ENCODE measurements at places on chromosomes 5 and 9.

- no peak for DNase-seq
Observed at GRCh38 chr5:137273511-137273910, 225.6 kb downstream of the SPOCK1 start.

GRCh38 chr5:19067741-19068140 lies 920.3 kb downstream of the CDH18 start:
- no peak for DNase-seq

GRCh38 chr9:7286101-7286500 lies 513.5 kb downstream of the DMAC1 start:
- DNase-seq: no peak

DNA sequence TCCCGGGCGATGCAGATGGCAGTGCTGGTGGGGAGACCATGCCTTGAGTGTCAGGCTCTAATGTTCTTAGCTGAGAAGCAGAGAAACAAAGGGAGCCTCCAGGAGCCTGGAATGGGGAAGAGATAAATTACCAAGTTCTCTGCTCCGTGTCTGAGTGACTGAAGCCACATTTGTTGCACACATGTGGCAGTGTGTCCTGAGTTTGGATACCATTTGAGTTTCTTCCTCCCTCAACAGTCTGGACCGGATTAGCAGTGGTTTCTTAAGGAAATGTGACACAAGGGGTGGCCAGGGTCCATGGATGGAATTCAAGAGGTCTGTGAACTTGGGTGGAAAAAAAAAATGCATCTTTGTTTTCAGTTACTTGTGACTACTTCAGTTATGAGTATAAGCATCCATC lies 50.7 kb upstream of the GARNL3 start:
- no peak for DNase-seq

- DNase-seq: peak; percentile 58
Observed at GRCh38 chr9:135602789-135603481, 36.4 kb downstream of the GLT6D1 start.

GRCh38 chr9:106526716-106527204 lies 336.2 kb upstream of the ZNF462 start:
- DNase-seq: no peak

DNA sequence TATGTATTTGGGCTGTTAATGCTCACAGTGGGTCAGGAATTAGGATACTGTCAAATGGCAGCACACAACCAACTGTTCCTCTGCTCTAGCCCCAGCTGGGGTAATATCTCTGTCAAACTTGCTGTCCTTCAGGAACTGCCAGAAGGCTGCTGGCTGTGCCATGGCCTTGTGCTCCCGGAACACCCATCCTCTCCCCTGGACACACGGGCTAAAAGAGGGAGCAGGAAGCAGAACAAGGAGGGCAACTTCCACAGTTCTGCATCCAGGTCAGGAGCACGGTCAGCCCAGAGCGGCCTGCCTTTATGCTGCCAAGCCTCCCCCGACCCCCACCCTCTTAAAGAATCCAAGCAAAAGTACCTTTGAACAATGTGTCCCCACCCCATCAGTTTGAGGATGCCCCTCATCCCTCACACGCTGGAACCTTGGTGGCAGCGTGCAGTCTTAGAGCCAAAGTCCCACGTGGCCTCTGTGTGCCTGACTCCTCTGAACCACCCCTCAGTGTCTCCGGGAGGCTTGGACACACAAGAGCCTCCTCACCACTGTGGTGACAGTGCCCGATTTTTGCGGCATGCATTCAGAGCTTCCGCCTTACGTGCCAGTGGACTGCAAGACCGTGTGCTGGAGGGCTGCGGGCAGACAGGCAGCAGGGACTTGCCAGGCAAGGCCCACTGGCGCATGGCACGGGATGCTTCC lies 60.8 kb downstream of the PSMB7 start:
- no peak for DNase-seq

- no peak for DNase-seq
Observed at GRCh38 chr5:149817539-149818060, 87.5 kb downstream of the PPARGC1B start.

DNA sequence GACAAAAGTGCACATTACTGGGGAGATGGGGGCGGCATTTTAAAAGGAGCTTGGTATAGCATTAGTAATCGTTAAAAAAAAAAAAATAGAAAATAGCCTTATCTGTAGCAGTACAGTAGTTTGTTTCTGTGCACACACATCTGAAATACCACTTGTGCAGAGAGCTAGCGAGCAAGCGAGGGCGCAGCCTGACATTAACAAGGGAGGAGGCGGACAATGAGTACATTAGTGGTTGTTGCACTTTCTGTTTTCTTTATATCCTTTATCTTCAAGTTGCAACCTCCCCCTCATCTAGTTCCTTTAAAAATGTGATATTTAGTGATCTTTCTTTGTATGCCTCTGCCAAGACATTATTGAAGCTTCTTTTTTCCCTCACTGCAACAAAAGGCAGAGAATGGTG lies 880 bp upstream of the PTPDC1 start:
- DNase-seq: no peak

DNA sequence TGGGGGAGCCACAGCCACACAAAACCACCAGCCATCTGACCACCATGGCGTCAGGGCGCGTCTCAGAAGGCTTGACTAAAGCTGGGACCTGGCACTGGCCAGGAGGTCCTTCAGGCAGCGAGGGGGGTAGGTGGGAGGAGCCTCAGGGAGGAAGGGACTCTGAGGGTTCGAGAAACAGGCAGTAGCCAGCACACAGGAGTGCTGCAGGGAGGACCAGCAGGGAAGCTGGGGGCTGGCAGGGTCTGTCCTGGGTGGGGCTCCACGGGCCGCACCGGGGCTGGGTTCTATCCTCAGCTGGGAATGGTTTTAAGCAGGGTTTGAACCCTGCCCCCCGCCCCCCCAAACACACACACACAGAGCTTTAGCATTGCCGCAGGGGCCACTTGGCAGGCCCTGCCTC lies 7.4 kb downstream of the FAM163B start:
- DNase-seq: no peak

DNA sequence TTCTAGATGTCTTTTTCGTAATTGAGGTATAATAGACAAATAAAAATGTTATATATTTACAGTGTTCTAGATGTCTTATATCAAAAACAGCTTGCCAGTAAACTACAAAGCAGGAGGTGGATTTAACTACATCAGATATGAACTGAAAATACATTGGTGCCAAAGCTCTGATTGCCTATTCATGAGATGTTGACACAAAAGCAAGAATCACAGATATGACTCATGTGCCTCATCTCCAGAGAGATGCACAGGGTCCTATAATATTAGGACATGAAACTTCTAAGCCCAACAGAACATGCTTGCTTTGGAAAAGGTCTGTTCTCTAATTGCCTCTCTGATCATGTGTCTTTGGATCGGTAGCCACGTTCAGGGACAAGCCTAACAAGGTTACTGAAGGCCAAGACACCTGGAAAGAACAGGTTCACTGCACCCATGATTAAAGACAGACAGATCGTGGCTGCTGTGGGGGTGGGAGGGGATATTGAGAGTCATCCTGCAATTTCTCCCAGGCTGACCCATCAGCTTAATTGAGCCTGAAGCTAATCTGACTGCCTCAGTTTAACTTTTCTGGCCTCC lies 16.8 kb downstream of the ABCA1 start:
- no peak for DNase-seq

DNA sequence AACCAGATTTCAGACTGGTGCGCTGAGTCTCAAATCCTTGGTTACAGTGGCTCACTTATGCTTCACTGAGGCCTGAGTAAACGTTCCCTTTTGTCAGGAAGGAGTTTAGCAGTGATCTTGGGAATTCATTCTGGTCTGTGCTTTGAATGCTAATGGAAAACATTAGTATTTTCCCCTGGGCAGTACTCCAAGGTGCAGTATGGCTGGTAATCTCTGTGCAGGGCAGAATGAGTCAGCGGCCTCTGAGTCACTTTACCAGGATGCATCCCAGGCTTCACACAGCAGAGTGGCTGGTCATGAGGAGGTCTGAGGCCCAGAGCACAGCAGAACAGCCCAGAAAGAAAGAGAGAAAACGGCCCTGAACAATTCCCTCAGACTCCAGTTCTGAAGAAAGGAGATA lies 54.0 kb downstream of the PCA3 start:
- DNase-seq: no peak

DNA sequence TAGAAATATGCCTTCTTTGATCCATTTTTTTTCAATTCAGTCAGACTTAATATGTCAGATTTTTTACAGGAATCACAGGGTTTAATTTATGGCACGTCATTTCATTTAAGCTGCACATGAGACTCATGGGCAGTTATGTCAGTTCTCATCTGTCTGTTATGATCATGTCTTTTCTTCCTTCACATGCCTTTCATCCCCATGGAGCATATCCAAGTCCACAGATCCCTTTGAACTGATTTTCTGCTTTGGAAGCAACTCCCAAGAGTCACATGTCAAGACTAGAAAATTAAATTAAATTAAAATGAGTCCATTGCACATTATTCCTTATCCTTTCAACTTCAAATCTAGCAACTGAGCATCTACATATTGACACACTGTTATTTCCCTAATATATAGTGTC lies 1274.0 kb upstream of the C9orf72 start:
- no peak for DNase-seq

- no peak for DNase-seq
Observed at GRCh38 chr9:22240619-22241018, 206.0 kb upstream of the DMRTA1 start.

GRCh38 chr9:93660352-93661046 lies 84.1 kb downstream of the PHF2 start:
- no peak for DNase-seq

DNA sequence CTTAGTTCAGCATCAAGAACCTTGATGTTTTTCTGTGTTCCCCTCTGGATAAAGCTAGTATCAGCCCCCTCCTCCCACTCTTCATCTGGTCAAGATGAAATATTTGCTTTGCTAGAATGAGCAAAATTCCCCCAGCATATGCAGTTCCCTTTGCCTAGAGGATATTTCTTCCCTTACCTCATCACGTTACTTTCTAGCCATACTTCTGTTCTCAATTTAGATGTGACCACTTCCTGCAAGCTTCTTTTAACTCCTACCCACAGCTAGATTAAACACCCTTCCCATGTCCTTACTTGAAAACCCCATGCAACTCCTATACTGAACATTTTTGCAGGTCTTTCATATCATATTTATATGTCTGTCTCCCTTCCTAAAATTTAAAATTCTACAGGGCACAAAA lies 178.9 kb upstream of the TUSC1 start:
- DNase-seq: no peak

GRCh38 chr5:10633271-10634049 lies 69.6 kb downstream of the ANKRD33B start:
- DNase-seq: no peak

DNA sequence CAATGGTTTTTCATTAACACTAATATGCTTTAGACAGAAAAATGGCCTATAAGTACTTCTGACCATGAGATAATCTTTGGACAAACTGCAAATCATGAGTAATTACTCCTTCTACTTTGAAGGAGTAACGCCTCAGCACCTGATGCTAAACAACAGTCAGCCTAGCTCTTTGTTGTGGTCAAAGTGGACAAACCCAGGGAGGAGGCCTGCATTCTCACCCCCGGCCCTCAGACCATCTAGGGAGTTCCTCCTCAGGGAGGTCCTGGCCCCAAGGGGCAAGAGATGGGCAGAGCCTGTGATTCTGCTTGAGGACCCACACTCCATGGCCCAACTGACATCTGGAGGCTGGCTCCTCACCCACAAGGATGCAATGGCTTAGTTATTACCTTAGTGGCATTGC lies 48.2 kb upstream of the ANGPTL2 start:
- DNase-seq: no peak

DNA sequence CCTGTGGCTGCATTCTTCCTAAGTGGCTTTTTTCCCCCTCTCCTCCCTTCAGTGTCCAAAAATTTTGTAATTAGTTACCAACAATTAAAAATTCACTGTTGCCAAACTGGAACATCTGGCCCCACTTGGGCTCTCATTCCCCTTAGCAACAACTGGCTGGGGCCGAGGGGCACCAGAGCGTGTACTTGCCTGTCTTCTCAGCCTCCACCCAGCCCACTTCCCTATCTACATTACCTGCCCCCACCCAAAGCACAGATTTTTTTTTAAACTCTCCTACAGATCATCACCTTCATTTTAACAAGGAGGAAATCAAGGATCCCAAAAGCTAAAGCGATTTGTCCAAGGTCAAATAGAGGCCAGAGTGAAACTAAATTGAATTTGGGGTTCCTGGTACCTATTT lies 278.8 kb downstream of the EBF1 start:
- DNase-seq: no peak

DNA sequence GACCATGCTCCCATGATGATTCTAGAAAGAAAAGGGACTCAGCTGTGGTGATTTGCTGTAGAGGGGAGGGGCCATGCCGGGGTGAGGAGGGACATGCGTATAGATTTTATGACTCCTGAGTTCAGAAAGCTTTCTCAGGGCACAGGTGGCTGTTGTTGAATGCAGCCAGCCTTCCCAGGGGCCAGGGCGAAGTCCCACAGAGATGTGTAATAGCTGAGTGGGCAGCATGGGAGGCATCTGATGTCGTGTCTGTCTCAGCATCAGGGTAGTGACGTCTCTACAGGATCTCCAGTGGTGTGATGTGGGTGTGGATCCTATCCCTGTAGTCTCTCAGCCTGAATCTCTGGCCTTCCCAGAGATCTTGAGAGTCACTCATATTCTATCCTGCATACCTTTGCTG lies 7.8 kb upstream of the BOD1 start:
- DNase-seq: no peak

GRCh38 chr5:156497804-156498208 lies 170.8 kb downstream of the SGCD start:
- no peak for DNase-seq
